Breast epithelium (tissue), 4 donors: ENCODE measurements at places on chromosomes 3 and 15. TPM values are rescaled to one million over a fixed set of nuclear protein-coding genes. Genes with fewer than 3 reads are reported as not detected.

The C3orf70 gene
- total RNA-seq, result 3.8 TPM

The GOLGA6L24 gene
- total RNA-seq, result not detected

The RNF123 gene
- total RNA-seq, result 22.1 TPM

The TRPM1 gene
- not detected for total RNA-seq

The AGBL1 gene
- total RNA-seq, result not detected

The HYAL2 gene
- total RNA-seq, result 66.0 TPM

DNA sequence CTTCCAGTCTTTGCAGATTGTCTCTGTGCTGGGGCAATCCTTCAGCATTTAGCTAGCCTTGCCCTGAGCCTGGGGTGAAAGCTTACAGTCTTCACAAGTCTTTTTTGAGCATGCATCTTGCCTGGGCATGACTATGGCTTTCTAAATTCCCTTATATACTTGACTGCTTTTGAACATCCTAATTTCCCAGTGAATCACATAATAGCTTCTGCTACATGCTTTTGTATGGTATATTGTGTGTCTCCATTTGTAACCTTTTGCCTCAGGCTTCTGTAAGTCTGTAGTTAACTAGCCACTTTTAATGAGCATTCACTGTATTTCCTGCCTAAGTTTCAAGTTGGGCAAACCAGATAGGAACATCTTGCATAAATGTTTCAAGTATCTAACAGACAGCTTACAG lies 76.8 kb downstream of the CHCHD4 start:
- no peak for DNase-seq

GRCh38 chr3:73926360-73927202 lies 301.8 kb upstream of the PDZRN3 start:
- DNase-seq, result no peak

- no peak for DNase-seq
Observed at GRCh38 chr3:124634210-124635168, 95.8 kb upstream of the UMPS start.

DNA sequence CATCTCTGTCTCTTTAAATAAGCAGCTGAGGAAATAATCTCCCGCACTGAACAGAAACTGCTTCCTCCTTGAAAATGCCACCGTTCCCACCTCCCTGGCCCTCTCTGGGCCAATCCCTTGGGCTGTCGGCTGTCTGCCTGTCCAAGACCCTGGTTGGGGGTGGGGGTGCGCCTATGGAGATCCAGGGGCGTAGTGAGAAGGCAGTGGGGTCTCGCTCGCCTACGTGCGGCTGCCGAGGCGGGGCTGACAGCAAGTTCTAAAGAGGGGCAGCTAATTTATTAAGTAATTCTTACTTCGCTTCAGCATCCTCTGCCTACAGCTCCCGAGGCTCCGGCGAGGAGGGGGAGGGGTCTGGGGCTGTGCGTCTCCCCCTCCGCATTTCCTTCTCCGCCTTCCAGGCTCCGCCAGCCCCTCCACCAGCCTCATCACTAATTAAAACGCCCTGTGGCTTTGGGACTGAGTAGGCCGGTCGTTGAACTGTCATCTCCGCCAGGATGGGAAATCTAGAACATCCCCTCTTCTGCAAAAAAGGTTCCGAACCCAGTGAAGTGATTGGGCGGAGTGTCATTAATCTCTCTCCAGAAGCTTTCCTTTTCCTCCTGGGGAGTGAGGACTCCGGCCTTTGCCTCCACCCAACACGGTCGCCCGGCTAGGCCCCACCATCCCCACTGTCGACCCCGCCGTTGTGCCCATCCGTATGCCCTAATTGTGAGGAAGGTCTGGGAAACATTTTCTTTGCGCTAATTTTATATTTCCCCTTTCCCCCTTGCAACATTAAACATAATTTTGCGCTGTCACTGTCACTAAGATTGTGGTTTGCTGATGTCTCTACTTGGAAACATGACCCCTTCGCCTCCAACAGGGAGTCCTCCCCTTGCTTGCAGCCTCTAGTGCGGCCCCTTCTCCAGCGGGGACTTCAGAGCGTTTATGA lies 16.9 kb downstream of the NR2F2 start:
- no peak for DNase-seq

GRCh38 chr15:96331945-96332636 lies 1.6 kb downstream of the NR2F2 start:
- no peak for DNase-seq

DNA sequence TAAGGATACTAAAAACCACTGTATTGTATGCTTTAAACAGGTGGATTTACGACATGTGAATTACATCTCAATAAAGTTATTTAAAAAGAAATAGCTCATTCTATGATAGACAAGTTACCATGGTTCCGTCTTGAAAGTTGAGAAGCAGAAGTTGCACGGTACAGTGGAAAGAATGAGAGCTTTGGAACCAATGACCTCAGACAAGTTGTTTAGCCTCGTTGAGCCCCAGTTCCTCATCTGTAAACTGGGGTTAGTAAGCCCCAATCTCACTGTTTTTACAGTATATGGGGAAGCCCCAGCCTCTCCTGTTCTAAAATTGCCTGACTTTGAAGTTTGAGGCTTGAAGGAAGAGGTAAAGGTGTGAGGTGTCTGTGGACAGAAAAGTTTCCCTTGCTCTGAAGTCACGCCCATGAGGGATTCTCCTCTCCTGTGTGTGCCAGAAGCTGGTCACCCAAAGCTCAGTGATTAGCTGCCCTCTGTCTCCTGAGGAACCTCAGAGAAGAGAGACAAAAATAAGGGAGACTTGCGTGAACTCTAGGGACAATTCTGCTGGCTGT lies 10.0 kb downstream of the CRYGS start:
- no peak for DNase-seq

DNA sequence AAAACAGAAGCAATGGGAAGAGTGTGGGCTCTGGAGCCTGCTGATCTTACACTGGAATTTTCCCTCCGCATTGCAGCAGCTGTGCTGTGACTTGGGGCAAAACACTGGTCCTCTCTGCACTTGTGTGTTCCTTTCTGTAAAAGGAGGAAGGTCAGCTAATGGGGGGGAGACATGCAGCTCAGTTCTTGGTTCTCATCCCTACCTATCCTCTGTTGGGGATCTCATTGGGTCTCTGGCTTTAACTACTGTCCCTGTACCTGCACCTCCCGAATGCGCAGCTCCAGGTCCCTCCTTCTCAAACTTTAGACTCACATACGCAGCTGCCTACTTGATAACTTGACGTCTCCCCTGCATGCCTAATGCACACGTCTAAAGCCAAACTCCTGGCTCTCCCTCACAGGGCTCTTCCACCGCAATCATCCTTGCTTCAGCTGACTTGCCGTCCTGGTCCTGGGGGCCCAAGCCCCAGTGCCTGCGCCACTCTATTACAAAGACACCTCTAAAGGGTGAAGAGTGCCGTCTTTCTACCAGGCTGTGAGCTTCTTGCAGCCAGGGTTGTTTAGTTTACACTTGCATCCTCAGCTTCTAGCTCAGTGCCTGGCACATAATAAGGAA lies 5.9 kb upstream of the TMEM44 start:
- DNase-seq, result no peak

DNA sequence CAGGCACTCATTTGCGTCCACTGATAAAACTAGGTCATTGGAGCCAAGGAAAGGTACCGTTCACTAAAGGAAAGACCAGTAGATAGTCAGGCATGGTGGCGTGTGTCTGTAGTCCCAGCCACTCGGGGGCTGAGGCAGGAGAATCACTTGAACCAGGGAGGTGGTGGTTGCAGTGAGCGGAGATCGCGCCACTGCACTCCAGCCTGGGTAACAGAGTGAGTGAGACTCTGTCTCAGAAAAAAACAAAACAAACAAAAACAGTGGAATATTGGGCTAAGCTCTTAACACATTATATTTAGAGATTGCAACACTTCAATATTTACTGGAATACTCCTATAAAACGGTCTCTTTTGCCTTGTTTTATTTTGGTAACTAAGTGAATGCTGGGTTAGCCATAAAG lies 17.4 kb downstream of the MAP2K1 start:
- DNase-seq, result no peak

DNA sequence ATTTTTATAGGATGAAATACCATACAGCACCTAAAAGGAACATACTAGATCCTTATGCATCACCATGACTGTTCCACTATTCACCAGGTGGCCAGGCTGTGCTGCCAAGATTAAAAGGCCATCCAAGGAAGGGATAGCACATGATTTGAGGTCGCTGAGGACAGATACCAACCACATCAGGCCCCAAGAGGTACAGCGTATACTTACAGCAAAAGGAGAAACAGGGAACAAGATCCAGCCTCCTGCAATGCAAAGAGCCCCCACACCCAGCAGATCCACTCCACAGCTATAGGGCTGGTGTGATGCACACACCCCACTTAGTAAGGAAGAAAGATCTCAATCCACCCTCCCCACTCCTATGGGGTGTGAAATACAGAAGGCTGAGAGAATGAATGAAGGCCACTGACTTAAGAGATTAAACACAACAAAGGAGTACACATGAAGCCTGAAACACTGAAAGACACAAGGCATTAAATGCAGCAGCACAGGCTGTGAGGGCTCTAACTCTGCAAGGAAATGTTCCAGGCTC lies 32.0 kb upstream of the ZNF445 start:
- no peak for DNase-seq

- DNase-seq, result peak; percentile 42
Observed at GRCh38 chr15:83207660-83208366, at the start of gene HDGFL3. Gene HDGFL3 (minus strand): TSS chr15:83207823. CDS start chr15:83207414, 409 bp downstream.

GRCh38 chr3:7015683-7016440 lies 154.9 kb downstream of the GRM7 start:
- DNase-seq, result no peak

DNA sequence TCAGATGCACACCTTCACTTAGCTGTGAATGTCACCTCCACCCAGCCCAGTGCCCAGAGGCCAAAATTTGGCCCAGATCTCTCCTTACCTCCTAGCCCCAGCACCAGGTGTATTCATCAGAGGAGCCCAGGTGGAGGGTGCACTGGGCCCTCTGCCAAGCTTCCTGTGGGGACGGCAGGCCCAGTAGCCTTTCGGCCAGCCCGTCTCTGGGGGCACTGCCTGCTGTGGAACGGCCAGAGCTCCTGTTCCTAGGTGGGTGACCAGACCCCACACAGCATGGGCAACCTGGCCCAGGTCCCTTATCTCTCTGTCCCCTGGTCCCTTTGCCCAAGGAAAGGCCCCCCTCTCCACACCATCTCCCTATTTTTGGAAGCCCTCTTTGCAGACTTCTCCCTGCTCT lies 67.8 kb downstream of the AAGAB start:
- DNase-seq, result no peak

- DNase-seq, result no peak
Observed at GRCh38 chr3:141272906-141273662, 41.5 kb downstream of the PXYLP1 start.

DNA sequence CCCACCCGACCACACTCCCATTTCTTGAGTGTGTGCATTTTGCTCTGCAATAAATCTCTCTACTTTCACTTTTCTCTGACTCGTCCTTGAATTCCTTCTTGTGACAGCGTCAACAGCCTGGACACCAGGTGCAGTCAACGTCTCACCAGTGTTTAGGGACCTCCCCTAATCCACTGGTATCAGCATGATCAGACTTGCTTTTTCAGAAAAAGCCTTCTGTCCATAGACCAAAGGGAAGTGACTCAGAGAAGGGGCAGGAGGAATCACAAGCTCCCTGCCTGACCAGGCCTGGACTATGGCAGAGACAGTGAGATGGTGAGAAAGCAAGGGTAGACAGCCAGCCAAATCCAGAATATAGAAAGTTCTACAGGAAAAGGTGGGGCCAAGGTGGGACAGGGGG lies 15.5 kb downstream of the CCR5 start:
- no peak for DNase-seq

GRCh38 chr15:40501487-40501886 lies 30.7 kb downstream of the CHST14 start:
- DNase-seq, result no peak

- DNase-seq, result no peak
Observed at GRCh38 chr3:171860830-171861535, 17.8 kb downstream of the TMEM212 start.

DNA sequence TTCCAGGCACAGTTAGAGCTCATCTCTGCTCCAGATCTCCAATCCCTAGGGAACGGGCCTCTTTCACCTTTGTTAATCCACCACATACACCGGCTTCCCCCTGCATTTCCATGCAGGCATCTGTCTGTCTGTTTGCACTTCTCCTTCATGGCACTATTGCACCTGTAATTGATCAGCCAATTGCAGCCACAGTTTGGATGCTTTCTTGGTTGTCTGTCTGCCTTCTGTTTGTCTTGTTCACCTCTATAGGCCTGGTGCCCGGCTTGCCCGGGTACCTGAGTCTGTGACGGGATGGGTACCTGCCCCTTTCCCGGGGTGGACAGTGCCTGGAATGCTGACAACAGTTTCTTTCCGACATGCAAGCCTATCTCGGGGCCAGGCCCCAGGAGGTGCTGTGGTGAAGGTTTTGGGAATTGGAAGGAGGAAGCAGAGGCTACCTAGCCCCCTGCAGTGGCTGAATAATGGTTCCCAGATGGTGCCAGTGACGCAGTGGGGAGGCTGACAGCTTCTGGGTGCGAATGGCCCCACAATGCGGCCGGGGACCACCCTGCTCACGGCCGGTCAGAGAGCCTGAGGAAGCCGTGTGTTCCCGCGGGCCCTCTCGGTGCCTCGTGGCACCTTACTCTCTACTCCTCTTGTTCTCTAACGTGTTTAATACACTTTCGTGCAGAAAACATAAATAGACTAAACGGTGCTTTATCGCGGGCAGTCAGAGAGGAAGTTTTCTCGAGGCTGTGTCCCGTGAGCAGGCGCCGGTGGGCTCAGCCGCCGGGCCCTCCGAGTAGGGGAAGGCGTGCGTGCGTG lies 31.3 kb upstream of the RAB6B start:
- DNase-seq, result no peak
